ENCODE measurements at places on chromosomes 1 and 21.

DNA sequence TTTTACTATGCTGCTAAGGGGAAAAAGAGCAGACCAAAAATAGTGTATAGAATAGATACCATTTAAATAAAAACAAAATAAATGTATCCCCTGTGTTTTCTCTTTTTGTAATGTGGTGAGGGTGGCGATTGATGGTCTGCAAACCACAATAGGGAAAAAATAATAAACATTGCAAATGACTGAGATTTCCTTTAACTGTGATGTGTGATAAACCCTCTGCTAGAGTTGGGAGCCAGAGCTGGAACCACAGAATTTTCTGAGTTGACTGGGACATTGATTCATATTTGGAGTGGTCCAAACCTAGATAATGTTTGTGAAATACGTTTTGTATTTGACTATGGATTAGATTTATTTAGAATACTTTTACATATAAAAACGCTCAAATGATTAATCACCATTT, 70.6 kb upstream of the PTGFR start:
- DNase-seq = no peak

DNA sequence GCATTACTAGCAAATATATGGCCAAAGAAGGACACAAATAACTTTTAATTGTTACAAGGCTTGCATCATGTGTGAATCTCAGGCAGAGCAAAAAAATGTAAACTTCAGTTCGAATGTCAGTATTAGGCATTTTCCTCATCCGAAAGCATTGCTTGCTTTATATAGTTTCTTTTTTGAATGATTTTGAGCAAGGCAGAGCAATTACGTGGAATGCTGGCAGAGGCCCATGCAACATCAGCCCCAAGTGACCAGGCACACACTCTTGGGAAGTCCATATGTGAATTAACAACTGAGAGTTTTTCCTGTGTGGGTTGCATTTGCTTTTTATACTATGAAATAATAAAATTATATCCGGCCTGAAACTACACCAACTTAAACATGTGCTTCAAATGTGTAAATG, 274.8 kb downstream of the PTPRC start:
- no peak for DNase-seq

DNA sequence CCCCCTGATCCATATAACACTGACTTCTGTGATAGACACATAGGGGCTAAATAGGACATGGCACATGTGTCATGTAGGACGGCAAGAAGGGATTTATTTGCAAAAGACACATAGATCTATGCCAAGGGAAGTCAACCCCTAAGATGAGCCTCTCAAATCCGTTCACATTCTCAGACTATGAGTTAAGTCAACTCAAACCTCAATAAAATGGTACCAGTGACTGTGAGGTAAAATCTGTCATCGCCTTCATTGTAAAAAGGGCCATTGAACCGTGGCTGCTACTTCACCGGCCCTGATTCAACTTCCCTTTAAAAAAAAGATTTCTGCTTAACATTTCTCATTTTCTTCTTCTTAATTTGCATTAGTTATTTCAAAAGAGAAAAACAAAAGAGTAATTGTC, 144.0 kb downstream of the ZNF281 start:
- DNase-seq = no peak

DNA sequence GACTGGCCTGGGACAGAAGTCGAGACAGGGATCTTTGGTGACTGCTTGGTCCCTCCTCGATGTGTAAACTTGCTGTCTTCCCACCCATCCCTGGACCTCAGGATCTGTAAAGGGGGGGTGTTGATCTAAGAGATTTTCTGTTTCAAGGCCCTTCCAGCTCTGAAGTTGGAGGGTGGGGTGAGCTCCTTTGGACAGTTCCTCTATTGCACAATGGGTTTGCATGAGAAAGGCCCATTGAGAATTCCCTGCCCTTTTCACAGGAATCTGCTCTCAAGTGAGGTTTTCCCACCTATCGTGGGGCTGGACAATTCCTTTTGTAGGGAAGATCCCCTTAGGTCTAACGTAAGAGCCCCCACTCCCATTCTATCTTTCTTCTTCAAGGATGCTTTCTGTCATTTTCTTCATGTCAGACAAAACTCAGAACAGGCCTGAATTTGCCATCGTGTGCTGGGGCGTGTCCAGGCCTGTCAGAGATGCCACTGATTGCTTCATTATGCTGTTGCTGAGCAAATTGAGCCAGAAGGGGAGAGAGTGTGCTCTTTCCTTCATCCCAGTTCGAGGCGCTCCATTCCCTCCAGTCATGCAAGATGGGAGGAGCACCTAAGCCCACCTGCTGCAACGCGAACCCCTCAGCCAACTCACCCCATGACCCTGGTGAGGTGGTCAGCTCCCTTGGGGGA, 149.9 kb upstream of the IGSF21 start:
- DNase-seq = no peak

GRCh38 chr1:118970451-118970850, 17.7 kb downstream of the TBX15 start:
- no peak for DNase-seq

GRCh38 chr21:45105906-45106485, 31.6 kb downstream of the ADARB1 start:
- no peak for DNase-seq

GRCh38 chr1:7921796-7922195, 18.8 kb downstream of the TNFRSF9 start:
- no peak for DNase-seq

DNA sequence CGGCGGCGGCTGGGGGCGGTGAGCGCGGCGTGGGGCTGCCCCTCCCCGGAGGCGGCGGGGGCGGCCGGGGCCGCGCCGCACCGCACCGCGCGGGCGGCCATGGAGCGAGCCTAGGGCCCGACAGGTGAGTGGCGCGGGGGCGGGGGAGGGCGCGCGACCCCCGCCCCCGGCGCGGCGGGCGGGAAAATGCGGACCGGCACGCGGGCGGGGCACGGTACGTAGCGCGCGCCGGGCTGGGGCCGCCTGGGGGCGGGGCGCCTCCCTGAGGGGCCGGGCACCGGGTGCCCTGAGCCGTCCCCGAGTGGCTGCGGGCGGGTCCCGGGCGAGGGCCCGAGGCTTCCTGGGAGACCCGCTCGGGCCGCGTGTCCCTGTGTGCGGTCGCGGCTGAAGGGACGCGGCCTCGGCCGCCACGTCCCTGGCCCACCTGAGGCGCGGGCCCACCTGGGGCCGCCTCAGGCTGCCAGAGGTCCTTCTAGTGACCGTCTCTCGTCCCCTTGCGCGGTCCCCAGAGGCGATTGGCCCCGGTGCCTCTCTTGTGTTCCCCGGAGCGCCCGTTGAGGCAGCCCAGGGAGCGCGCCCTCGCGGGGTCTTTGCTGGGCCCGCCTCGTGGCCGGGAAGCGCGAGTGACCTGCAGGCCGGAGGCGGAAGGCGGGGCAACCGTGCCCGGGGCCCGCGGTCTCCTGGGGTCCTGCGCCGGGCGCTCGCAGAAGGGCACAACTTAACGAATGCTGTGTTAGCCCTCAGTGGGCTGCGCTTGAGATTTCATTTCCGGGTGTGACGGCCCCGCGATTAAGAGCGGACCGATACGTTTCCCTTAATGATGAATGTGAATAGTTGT, 500 bp downstream of the FAM20B start:
- DNase-seq = peak; percentile 40

- DNase-seq = no peak
These were observed 4.7 kb downstream of the SZRD1 start for GRCh38 chr1:16371725-16372124.

DNA sequence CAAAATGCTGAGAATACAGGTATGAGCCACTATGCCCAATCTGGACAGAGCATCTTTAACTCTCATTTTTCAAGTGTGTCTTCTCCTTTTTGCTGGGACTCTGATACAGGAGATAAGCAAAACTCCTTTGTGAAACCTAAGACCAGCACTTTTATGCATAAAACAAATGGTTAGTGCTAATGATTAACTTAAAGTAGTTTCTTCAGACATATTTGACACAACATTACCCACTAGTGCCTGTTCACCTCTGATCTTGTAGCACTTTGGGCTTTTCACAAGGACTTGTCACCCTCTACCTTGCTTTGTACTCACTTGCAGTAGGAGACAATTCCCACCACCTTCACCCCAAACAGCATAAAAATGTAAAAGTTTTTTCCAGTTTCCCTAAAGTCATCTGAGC, 216.3 kb downstream of the RGS7 start:
- no peak for DNase-seq

DNA sequence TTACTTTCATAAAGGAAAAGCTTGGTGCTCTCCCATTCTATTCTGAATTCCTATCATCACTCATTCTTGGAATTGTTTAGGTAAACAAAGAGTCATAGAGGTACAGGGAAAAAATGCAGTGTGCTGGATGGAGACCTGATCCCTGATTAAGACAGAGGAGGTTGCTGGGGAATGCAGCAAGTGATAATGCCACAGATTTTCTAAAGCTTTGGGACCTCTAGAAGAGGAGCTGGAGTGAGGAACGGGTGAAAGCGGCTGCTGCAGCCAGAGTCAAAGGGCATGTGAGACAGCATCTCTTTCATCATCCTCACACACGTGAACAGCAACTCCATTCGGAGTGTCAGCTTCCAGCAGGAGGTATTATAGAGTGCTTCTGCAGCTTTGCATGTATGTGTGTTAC, 54.9 kb upstream of the DIPK1A start:
- DNase-seq = no peak

- no peak for DNase-seq
These were observed 631.4 kb downstream of the SMYD3 start for GRCh38 chr1:245875581-245876261.

DNA sequence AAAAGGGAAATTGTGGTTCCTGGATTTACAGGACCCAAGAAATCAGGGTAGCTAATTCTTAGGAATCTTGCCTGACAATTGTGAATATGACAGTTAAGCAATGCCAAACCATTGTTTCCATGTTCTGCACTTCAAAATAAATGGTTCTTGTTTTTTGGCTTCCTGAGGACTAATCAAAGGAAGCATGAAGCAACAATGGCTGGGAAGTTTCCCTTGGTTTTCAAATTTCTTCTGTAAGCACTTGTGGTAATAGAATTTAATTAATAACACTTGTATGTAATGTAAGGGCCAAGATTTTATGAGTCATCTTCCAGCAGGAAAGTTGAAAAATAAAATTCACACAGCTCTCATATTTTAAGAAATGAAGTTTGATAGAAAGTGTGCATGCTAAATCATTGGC, 31.7 kb downstream of the JAM2 start:
- no peak for DNase-seq

DNA sequence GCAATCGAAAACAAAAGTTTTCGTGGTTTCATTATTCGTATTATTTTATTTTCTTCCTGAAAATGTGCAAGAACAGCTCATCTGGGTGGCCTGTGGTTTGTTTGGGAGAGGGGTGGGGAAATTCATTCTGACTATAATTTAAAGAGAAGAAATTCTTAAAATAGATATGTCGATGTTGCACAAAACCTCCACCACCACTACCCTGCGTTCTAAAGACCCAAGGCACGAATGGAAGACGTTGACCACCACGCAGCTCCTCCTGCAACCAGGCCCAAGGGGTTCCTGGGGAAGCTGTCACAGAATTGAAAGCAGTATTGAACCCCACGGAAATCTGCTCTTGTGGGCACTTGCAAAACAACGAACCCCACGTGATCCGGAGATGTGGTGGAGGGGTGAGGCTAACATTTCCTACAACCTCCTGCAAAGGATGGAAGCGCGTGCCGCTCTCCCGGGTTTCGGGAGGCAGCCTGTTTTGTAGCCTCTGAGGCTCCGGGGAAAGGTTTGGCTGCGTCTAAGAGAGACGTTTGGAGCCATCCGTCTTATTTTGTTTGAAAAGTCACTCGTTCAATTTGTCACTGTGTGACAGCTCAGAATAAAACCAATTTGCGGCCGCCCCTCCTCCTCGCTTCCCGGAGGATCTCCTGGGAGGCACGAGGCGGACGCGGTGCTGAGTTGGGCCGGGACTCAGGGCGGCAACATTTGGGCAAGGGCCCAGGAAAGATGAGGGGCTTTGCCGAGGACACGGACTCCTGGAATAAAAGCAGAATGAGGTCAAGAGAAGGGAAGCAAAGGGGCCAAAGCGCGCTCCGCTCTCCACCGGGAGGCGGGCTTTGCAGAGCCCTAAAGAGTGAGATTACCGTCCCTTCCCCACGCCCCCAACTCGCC, 810 bp upstream of the HLX start:
- DNase-seq = no peak

- DNase-seq = no peak
These were observed 80.3 kb upstream of the WNT4 start for GRCh38 chr1:22223176-22223575.

GRCh38 chr1:88461007-88461406, 223.1 kb upstream of the PKN2 start:
- DNase-seq = no peak

- no peak for DNase-seq
These were observed 29.3 kb downstream of the AK2 start for GRCh38 chr1:33007190-33008050.

DNA sequence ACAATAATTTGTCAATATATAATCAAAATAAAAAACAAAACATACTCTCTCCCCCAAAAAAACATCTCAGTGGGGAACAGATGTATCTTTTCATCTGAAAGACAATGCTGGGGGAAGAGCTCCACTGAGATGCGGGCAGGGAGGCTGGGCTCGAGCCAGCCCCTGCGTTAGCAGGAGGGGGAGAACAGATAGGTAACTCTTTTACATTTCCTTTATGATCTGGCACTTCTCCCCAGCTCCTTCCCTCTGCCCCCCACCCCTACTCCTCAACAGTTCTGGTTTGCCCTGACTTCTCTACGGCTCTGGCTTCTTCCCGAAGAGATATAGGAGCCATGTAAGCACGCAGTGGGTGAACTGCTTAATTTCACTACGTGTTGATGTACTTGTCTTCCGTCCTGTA, 12.4 kb downstream of the LEPR start:
- DNase-seq = no peak

- no peak for DNase-seq
These were observed 315.3 kb downstream of the TPR start for GRCh38 chr1:186059752-186060151.

GRCh38 chr21:35663856-35664606, 396.3 kb downstream of the SETD4 start:
- no peak for DNase-seq

GRCh38 chr1:110634455-110635311, 28.5 kb upstream of the KCNA2 start:
- DNase-seq = peak; percentile 49

DNA sequence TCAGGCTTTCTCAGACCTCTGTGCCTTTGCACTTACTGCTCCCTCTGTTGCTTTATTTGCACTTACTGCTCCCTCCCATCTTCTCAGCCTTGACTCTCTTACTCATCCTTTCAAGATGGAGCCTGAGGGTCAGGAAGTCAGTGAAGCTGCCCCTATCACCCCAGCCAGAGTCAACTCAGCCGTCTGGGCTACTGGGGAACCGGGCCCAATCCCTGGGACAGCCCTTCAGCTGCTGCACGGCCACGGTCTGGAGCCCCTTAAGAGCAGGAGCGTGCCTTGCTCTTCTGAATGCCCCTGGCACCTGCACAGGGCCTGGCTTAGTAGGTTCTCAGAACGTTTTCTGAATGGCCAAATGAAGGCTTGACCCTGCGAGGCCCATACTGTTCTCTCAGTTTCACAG, 244.4 kb downstream of the FOXD2 start:
- no peak for DNase-seq

- DNase-seq = no peak
These were observed 11.3 kb downstream of the LY9 start for GRCh38 chr1:160807247-160807646.

GRCh38 chr21:24076179-24076578, 1531.1 kb downstream of the MRPL39 start:
- no peak for DNase-seq

- DNase-seq = no peak
These were observed 8.1 kb downstream of the LRRC53 start for GRCh38 chr1:74504125-74504932.
